Esophagus squamous epithelium (tissue), 5 donors: ENCODE measurements at places on chromosomes 6 and 20. TPM values are rescaled to one million over a fixed set of nuclear protein-coding genes. Genes with fewer than 3 reads are reported as not detected.
A peak's percentile ranks its signal among the peaks of the same experiment; 100 is the strongest.

GRCh38 chr6:150347845-150348244, 21.0 kb upstream of the IYD start:
- H3K27ac ChIP-seq, result no peak overlapping the region
- no peak overlapping the region for H3K4me3 ChIP-seq
- DNase-seq, result no peak
- H3K36me3 ChIP-seq, result no peaks in the 10 kb centered on the region

- no peak overlapping the region for H3K27ac ChIP-seq
- H3K27me3 ChIP-seq, result no peaks in the 10 kb centered on the region
- DNase-seq, result no peak
- no peak overlapping the region for H3K4me3 ChIP-seq
Measured at GRCh38 chr20:47345214-47345613, 11.3 kb downstream of the ZMYND8 start.

GRCh38 chr20:32819992-32820697, 391 bp downstream of the MAPRE1 start:
- H3K27ac ChIP-seq, result peak overlapping the region; percentile 98
- peak; percentile 31 for DNase-seq
- no peaks in the 10 kb centered on the region for H3K27me3 ChIP-seq
- H3K4me3 ChIP-seq, result peak overlapping the region; percentile 70
- peaks cover 23% of the 10 kb centered on the region for H3K4me1 ChIP-seq

GRCh38 chr6:83378621-83379388, 52.0 kb downstream of the ME1 start:
- H3K4me1 ChIP-seq, result no peaks in the 10 kb centered on the region
- no peaks in the 10 kb centered on the region for H3K27me3 ChIP-seq
- no peaks in the 10 kb centered on the region for H3K36me3 ChIP-seq
- DNase-seq, result no peak

DNA sequence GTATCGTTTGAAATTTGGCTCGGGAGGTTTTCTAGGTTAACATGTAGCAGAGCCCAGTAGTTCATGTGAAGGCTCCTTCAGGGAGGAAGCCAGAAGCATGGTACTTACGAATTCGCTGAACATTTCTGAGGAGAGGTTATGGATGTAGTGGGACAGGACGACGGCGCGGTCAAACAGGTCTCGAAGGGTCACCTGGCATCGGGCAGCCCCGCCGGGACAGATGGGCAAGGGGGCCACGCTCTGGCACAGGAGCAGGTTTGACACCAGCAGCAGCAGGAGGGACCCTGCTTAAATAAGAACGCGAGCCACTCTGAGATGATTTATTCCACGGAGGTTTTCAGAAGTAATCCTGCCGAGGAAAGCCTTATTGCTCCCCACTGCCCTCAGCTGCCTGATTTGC, 2.5 kb downstream of the PRL start:
- no peaks in the 10 kb centered on the region for H3K4me1 ChIP-seq
- no peaks in the 10 kb centered on the region for H3K36me3 ChIP-seq
- no peak for DNase-seq

DNA sequence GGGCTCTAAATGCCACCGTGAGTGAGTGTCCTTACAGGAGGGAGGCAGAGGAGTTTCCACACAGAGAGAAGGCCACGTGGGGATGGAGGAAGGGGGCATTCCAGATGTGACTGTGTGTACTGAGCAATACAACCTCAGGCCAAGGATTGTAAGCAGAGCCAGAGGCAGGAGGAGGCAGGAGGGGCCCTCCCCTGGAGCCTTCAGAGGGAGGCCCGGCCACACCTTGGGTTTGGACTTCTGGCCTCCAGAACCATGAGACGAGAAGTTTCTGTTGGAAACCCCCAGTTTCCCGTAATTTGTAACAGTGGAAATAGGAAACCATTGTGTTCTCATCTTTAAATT, 9.3 kb upstream of the KIF25 start:
- H3K36me3 ChIP-seq, result no peaks in the 10 kb centered on the region
- no peaks in the 10 kb centered on the region for H3K27me3 ChIP-seq
- H3K4me1 ChIP-seq, result no peaks in the 10 kb centered on the region
- DNase-seq, result no peak
- no peak overlapping the region for H3K27ac ChIP-seq
- H3K4me3 ChIP-seq, result no peak overlapping the region

DNA sequence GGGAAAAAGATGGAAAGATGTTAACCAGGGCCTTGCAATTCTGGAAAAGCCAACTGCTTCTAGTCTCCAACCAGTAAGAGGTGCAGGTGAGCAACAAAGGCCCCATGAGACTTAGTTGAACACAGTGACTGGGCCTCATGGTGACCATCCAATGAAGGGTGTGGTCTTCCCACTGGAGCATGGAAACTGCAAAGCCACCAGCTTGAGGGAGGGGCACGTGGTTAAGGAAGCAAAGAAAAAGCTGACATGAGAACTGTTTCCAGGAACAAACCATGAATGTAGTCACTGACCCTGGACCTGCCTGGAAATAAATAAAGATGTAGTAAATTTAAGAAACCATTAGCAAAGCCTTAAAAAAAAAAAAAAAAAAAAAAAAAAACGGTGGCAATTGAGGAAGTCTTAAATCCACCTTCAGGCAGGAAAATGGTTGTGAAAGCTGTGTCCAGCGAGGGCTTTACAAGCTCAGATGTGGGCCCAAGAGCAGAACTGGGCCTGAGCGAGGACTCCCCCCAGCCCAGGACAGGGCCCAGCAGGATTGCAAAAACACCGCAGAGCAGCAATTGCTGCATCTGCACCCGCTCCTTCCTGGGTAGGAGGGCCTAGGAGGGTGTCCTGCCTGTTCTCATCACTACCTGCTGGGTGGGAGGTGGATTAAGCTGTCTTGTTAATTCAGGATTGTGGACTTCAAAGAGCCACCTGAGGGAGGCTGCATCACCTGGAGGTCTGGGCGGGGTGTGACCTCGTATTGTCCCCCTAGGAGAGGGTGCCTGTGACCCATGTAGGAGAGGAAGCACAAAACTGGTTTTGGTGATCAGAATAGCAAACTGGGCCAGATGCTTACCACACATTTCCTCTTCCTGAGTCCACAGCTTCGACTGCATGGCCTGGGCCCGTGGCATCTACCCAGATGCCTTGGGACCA, 10.3 kb downstream of the GFRA4 start:
- no peak overlapping the region for H3K4me3 ChIP-seq
- H3K4me1 ChIP-seq, result no peaks in the 10 kb centered on the region
- peaks cover 6% of the 10 kb centered on the region for H3K27me3 ChIP-seq

- H3K27ac ChIP-seq, result no peak overlapping the region
- no peak overlapping the region for H3K4me3 ChIP-seq
- DNase-seq, result no peak
- H3K36me3 ChIP-seq, result no peaks in the 10 kb centered on the region
- H3K27me3 ChIP-seq, result no peaks in the 10 kb centered on the region
Measured at GRCh38 chr20:4217349-4217841, 202.0 kb upstream of the RNF24 start.

- no peak for DNase-seq
- peak overlapping the region; percentile 35 for H3K4me3 ChIP-seq
- peaks cover 10% of the 10 kb centered on the region for H3K27me3 ChIP-seq
- peaks cover 4% of the 10 kb centered on the region for H3K4me1 ChIP-seq
- H3K27ac ChIP-seq, result no peak overlapping the region
Measured at GRCh38 chr6:28729501-28730402, 194.0 kb downstream of the TRIM27 start.

- H3K36me3 ChIP-seq, result no peaks in the 10 kb centered on the region
- peaks cover 97% of the 10 kb centered on the region for H3K27me3 ChIP-seq
- H3K4me3 ChIP-seq, result no peak overlapping the region
- H3K4me1 ChIP-seq, result peaks cover 20% of the 10 kb centered on the region
- H3K27ac ChIP-seq, result no peak overlapping the region
Measured at GRCh38 chr20:46199198-46199597, 81.1 kb downstream of the CD40 start.

DNA sequence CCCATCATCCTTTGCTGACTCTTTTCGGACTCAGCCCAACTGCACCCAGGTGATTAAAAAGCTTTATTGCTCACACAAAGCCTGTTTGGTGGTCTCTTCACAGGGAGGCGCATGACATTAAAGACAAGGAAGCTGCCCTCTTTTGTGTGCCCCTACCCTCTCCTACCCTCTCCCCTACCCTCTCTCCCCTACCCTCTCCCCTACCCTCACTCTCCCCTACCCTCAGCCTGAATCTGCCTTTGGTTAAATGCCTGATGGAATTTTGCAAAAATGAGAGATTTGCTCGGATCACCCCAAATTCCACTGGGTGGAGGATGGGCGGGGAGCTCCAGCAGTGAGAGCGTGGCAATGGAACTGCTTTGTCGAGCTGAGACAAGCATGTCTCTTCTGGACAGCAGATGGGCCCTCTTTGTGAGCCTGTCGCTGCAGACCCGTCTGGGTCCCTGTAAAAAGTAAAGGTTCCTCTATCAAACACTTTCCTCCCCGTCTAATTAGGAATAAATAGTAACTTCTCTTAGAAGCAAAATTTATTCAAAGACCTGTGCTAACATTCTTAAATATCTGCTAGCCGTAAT, 76.4 kb upstream of the MLN start:
- H3K27me3 ChIP-seq, result peaks cover 21% of the 10 kb centered on the region
- no peak overlapping the region for H3K27ac ChIP-seq
- no peak for DNase-seq
- H3K4me3 ChIP-seq, result no peak overlapping the region
- H3K4me1 ChIP-seq, result peaks cover under 1% of the 10 kb centered on the region

DNA sequence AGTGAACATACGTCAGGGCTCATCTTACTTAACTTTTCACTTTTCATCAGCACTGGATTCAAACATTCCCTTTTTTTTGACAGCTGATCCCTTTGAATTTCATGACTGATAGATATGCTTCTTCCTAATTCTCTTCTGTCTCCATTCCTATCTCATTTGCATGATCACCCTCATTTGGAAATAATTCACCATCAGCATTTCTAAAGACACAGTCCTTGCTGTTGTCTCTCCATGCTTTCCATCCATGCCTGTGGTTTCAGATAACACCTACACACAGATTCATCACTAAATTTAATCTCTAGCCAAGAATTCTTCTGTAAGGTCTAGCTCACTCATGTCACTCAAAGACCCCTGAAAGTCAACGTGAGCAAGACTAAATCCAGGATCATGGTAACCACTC, 228.4 kb upstream of the BTBD3 start:
- no peaks in the 10 kb centered on the region for H3K4me1 ChIP-seq
- no peak for DNase-seq

DNA sequence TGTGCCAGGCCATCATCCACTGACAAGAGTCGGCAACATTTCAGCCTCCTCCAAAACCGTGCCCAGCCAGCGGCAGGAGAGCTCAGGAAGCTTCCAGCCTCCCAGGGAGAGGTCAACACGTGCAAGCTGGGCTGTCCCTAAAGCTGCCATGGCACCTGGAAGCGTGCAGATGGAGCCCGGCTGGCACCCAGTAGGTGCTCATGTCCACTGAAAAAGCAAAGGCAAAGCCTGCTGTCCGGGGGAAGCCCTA, 14.4 kb upstream of the TLDC2 start:
- peak overlapping the region; percentile 90 for H3K27ac ChIP-seq
- no peaks in the 10 kb centered on the region for H3K27me3 ChIP-seq
- no peak for DNase-seq
- no peaks in the 10 kb centered on the region for H3K36me3 ChIP-seq

GRCh38 chr6:48067148-48067712, 43.8 kb downstream of the PTCHD4 start:
- peaks cover 16% of the 10 kb centered on the region for H3K4me1 ChIP-seq
- DNase-seq, result no peak
- H3K27ac ChIP-seq, result no peak overlapping the region
- no peaks in the 10 kb centered on the region for H3K27me3 ChIP-seq
- no peak overlapping the region for H3K4me3 ChIP-seq
- no peaks in the 10 kb centered on the region for H3K36me3 ChIP-seq

DNA sequence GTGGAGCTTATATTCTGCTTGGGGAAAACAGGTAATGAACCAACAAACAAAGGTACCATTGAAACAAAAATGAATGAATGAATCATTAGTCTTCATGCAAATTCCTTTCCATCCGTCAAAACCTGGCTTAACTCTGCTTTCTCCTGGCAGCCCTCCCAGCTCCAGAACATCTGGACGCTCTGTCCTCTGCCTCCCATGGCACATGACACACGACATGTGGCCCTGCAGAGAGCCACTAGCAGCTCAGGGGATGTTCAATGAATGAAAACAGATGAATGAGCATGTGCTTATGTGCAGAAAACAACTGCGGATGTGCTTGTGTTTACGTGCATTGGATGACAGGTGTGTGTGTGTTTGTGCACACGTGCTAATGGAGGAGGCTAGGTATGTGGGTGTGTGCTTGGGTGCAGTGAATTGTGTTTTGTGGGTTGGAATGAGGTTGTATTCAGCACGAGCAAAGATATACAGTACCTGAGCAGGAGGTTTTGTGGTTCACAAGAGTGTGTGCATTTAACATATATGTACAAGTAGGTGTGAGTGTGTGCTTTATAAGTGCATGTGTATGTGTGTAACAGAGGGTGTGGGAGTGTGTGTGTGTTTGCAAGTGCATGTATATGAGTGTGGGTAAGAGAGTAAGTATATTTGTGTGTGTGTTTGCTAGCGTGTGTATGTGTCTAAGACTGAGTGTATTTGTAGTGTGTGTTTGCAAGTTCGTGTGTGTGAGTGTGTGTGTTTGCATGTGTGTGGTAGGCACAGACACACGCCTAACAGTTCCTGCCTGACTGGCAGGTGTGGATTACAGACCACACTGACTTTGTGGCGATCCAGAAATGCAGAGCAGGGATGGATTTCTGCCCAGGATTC, 374.1 kb upstream of the SULF2 start:
- H3K27ac ChIP-seq, result no peak overlapping the region
- DNase-seq, result no peak
- no peak overlapping the region for H3K4me3 ChIP-seq
- no peaks in the 10 kb centered on the region for H3K4me1 ChIP-seq
- no peaks in the 10 kb centered on the region for H3K27me3 ChIP-seq

DNA sequence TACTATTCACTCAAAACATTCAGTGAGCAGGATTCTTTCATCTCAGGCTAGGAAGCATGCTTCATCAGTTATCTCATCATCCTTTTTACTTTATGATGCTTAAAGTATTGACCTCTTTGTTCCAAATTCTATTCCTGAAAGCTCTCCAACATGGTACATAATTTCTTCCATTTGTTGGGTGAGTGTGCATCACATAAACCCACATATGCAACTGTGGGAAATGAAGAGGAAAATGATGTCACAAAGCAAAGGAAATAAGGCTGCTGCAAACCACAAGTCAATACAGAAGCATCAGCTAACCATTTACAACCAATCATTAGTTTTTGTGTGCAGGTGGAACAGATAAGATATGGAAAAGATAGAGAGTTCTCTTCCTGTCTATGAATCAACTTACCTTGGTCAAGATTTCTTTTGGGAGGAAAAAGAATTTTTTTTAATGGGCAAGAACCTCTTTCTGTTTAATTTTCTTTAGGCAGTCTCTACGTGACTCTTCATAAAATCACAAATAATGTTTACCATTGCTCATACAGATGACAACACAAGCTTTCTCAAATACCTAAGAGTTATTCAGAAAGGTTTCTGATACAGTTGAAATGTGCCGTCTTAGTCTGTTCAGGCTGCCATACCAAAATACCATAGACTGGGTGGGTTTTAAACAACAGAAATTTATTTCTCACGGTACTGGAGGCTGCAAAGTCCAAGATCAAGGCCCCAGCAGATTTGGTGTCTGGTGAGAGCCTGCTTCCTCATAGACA, 259.9 kb downstream of the ADGRG6 start:
- H3K27ac ChIP-seq, result no peak overlapping the region
- no peaks in the 10 kb centered on the region for H3K4me1 ChIP-seq
- no peaks in the 10 kb centered on the region for H3K36me3 ChIP-seq
- no peak overlapping the region for H3K4me3 ChIP-seq
- H3K27me3 ChIP-seq, result no peaks in the 10 kb centered on the region

- no peak overlapping the region for H3K27ac ChIP-seq
- DNase-seq, result no peak
- H3K36me3 ChIP-seq, result no peaks in the 10 kb centered on the region
- peaks cover 4% of the 10 kb centered on the region for H3K4me1 ChIP-seq
Measured at GRCh38 chr6:1337791-1338190, 25.9 kb downstream of the FOXQ1 start.

The SLC17A1 gene
- not detected for total RNA-seq

The MUCL3 gene
- total RNA-seq, result 0.57 TPM

The JARID2 gene
- total RNA-seq, result 19.6 TPM

The HCK gene
- 10.1 TPM for total RNA-seq
